ENCODE measurements at places on chromosomes 3 and 15.

DNA sequence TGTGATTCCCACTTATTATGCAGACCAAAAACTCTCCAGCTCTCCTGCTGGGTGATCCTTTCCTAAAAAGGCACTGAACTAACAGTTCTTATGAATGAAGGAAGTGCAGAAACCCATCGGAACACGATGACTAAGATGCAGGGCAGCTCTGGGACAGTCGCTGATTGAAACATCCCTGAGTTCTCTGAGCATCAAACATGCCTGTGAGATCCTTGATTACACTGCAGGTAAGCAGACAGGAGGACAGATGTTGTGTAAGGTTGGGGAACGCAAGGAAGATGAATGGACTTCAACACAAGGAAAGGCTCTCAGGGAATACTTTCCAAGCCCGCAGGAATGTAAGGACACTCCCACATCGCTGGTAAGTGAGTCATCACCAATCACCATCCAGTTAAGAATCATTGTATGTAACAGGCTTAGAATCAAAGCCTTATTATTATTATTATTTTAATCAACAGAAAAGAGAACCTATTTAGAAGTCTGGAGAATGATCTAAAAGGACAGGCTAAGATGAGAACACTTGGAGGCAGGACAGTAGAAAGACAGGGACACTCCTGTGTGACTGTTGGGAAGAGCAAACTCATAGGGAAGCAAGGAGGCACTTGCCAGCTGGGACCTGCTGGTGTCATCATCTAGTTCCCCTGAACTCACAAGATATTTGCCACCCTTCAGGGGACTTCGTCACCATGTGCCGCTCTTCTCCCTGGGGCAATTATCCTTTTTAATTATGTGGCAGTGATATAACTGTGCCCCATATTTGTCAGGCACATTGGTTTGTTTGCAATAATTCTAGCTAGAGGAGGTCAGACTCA, 26.0 kb downstream of the TMEM158 start:
- no peak for DNase-seq

- no peak for DNase-seq
Measured at GRCh38 chr3:99388780-99389179, 249.6 kb upstream of the COL8A1 start.

DNA sequence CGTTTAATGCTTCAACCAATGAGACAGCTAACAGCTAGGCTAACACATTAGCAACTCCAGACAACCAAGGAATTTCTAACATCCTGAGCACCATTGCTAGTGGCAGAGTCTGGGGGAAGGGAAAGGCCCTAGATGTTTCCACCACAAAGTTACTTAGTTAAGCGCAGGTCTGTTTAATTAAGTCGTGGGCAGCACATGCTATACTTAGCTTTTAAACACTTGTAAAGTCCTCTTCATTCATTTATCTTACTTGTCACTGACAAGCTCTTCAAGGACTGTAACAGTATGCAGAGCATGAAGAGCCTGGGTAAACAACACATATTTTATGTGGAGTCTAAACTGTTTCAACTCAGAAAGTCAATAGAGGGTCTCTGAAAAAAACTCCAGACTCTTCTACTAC, 221.1 kb upstream of the WNT5A start:
- DNase-seq = no peak

GRCh38 chr3:188342991-188343732, 189.2 kb downstream of the LPP start:
- DNase-seq = no peak
